ENCODE measurements at places on chromosomes 2 and 18. TPM values are rescaled to one million over a fixed set of nuclear protein-coding genes. Genes with fewer than 3 reads are reported as not detected.

Gene WBP1
- 48.4 TPM for total RNA-seq

GRCh38 chr2:170714381-170715061, 616 bp upstream of the SP5 start:
- peak; percentile 39 for DNase-seq

GRCh38 chr2:209423562-209424198, at the start of gene MAP2:
TSS of gene MAP2 (plus strand) at chr2:209424047. CDS start at chr2:209653171, 229,124 bp downstream.
- peak; percentile 58 for DNase-seq

Gene CRYBA2
- total RNA-seq: 4.1 TPM

DNA sequence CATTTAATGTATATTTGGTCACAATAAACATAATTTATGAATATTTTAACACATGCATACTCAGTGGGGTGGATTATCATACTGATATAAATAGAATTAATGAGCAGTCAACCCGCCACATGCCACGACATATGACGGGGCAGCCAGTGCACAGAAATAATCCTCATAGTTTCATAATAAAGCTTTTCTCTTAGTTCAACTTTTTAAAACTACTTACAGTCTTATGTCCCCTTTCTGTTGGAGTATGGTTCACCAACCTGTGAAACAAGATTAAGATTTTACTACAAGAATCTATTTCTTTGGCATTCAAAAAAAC, 75.6 kb upstream of the ETAA1 start:
- DNase-seq: no peak

- DNase-seq: no peak
Measured at GRCh38 chr2:195392446-195393336, 264.3 kb upstream of the SLC39A10 start.

- DNase-seq: no peak
Measured at GRCh38 chr18:40055262-40055661, 1899.8 kb upstream of the PIK3C3 start.

Gene UNC80
- 0.20 TPM for total RNA-seq

DNA sequence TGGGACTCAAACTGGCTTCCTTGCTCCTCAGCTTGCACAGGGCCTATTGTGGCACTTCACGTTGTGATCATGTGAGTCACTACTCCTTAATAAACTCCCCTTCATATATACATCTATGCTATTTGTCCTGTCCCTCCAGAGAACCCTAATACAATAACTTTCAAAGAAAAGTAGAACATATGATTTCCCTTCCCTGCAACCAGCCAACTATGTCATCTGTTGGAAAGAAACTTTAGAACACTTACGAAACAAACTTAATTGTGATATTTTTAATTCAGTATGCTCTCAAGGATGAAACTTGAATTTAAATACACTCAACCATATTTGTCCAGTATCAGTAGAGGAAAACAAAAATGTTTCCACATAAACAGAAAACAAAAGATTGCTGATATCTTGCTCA, 84.4 kb downstream of the DYM start:
- DNase-seq: no peak

Gene GMPPA
- total RNA-seq: 56.1 TPM

Gene HOXD8
- 9.8 TPM for total RNA-seq

GRCh38 chr2:226993171-226993570, 157.3 kb downstream of the RHBDD1 start:
- no peak for DNase-seq

Gene FSHR
- not detected for total RNA-seq
